ENCODE measurements at places on chromosomes 12 and 14.

- peak; percentile 70 for DNase-seq
Measured at GRCh38 chr14:104794631-104794992, 936 bp downstream of the AKT1 start.

- peak; percentile 39 for DNase-seq
Measured at GRCh38 chr14:31068235-31068634, 42.1 kb upstream of the STRN3 start.

DNA sequence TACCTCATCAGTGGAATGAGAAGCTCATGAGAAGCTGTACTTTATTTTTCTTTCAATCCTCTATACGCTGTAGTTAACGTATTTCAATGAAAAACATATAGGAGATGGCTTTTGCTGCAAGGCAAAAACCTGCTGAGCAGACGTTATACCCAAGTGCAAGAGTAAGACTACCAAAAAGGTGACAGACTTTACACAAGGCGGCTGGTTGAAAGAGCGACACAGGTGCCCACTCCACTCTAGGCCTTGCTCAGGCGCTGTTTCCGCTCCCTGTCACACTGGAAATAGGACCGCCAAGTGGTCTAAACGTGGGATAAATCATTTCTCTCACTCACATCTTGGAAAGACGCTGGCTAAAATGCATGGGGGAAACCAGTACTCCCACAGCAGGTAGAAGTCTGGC is 54.5 kb downstream of the PPP2R5C start:
- DNase-seq, result no peak

DNA sequence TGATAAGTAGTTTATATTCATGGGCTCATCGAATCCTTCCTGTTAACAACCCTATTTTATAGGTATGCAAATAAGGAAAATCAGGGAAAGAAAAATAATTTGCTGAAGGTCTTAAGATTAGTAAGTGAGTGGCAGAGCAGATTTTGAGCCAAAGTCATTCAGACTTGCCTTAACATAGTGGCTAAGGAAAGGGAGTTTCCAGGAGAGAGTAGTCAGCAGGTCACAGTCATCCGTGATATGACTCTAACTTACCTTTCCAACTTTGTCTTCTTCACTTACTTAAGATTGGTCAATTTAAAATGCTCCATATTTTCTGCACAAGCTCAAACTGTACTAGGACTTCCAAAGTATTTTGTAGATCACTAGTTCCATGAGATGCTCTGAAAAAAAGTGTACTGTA is 46.6 kb downstream of the AKAP6 start:
- DNase-seq, result no peak

All from upper lobe of left lung (tissue), 6 donors.